ENCODE measurements at places on chromosomes 11 and 22. TPM values are rescaled to one million over a fixed set of nuclear protein-coding genes. Genes with fewer than 3 reads are reported as not detected.

GRCh38 chr11:27858866-27859265, 158.6 kb upstream of the BDNF start:
- H3K27me3 ChIP-seq, result no peaks in the 10 kb centered on the region
- no peak overlapping the region for H3K4me3 ChIP-seq

- H3K4me1 ChIP-seq, result peaks cover 2% of the 10 kb centered on the region
- no peak overlapping the region for H3K4me3 ChIP-seq
- no peaks in the 10 kb centered on the region for H3K27me3 ChIP-seq
Observed at GRCh38 chr11:129976328-129976727, 26.3 kb downstream of the PRDM10 start.

- peaks cover 20% of the 10 kb centered on the region for H3K4me1 ChIP-seq
- no peak overlapping the region for H3K27ac ChIP-seq
- DNase-seq, result no peak
- peaks cover 29% of the 10 kb centered on the region for H3K27me3 ChIP-seq
- H3K4me3 ChIP-seq, result no peak overlapping the region
Observed at GRCh38 chr11:67357831-67358670, 4.7 kb upstream of the POLD4 start.

- DNase-seq, result peak; percentile 86
- no peak overlapping the region for H3K4me3 ChIP-seq
- H3K36me3 ChIP-seq, result no peaks in the 10 kb centered on the region
- H3K27me3 ChIP-seq, result peaks cover 89% of the 10 kb centered on the region
Observed at GRCh38 chr11:12717851-12718291, 43.6 kb downstream of the TEAD1 start.

GRCh38 chr11:57277845-57278720, 41.0 kb upstream of the APLNR start:
- no peaks in the 10 kb centered on the region for H3K36me3 ChIP-seq
- H3K4me3 ChIP-seq, result no peak overlapping the region
- peak; percentile 48 for DNase-seq
- H3K4me1 ChIP-seq, result peaks cover 8% of the 10 kb centered on the region
- no peak overlapping the region for H3K27ac ChIP-seq

DNA sequence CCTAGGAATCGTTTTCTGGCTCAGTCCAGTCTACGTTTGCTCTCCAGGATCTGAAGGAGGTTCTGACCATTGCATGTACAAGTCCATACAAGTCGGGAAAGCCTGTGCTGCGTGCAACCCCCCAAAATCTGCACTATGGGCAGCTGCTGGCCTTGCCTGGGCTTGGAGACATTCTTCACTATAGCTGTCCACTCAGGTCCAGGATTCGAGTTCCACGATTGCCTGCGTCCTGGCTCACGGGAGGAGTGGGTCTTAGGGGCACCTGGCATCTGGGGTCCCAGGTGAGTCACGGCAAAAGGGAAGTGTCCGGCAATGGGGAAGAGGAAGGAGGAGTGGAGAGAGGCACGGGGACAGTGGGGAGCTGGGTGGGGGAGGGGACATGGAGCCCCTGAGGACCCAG, 563.0 kb downstream of the BRD1 start:
- H3K4me1 ChIP-seq, result no peaks in the 10 kb centered on the region
- H3K4me3 ChIP-seq, result no peak overlapping the region
- no peaks in the 10 kb centered on the region for H3K36me3 ChIP-seq
- H3K27me3 ChIP-seq, result peaks cover 12% of the 10 kb centered on the region

DNA sequence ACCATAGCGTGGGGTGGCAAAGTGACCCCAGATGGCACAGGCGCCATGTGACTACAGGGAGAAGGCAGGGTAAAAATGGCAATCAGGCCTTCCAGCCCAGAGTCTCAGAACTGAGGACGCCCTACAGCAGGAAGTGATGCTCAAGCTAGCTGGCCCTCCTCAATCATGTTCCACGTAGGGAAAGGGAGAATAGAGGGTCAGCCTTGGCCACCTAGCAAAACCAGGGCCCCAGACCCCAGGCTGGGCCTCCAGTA, 978 bp upstream of the ANKRD13D start:
- DNase-seq, result no peak
- no peaks in the 10 kb centered on the region for H3K27me3 ChIP-seq
- H3K4me1 ChIP-seq, result peaks cover 68% of the 10 kb centered on the region
- H3K36me3 ChIP-seq, result peaks cover 47% of the 10 kb centered on the region
- H3K27ac ChIP-seq, result peak overlapping the region; percentile 96
- peak overlapping the region; percentile 63 for H3K4me3 ChIP-seq

DNA sequence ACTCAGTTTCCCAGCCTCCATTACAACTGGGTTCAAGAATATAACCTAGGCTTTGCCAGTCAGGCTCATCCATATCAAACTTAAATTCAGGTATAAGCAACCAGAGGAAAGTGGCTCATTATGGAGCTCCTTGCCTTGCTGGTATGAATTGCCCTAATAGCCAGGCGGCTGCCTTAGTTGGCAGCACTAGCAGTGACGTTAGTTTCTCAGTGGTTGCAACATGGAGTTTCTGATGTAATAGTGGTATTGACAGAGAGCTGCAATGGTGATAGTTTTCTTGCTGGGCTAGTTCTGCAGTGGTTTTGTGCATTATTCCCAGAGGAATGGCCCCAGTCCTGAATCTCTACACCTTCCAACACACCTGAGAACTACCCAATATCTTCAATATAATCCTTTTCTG, 3.8 kb upstream of the TMEM123 start:
- peaks cover 2% of the 10 kb centered on the region for H3K36me3 ChIP-seq
- no peaks in the 10 kb centered on the region for H3K27me3 ChIP-seq
- no peak for DNase-seq

DNA sequence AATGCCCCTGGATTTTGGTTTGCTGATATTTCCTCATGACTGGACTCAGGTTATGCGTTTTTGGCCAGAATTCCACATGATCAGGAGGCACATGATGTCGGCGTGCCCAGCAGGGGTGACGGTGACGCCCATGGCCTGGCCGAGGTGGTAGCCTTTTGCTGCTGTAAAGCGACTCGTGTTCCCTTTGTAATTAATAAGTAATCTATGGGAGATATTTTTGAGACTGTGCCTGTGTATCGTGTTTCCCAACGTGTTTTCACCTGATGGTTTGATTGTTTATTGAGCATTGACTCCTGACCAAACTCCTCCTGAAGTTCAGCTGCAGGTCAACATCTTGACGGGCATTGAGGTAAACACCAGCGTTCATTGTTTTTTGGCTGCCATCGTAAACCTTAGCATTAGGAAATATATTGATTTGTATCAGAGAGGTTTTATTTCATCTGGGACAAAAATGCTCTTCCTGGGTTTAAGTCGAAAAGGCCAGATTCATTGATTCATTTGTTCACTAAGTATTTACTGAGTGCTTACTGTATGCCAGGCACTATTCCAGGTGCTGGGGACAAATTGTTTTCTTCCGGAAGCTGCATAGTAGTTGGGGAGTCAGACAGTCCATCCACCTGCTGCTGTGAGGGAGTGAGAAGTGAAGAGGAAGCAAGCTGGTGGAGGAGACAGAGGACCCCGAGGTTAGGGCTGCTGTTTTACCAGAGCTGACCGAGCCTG, 23.6 kb downstream of the DCPS start:
- H3K4me1 ChIP-seq, result peaks cover 24% of the 10 kb centered on the region
- no peak for DNase-seq
- H3K27ac ChIP-seq, result no peak overlapping the region
- no peaks in the 10 kb centered on the region for H3K27me3 ChIP-seq
- peaks cover 7% of the 10 kb centered on the region for H3K36me3 ChIP-seq

- peaks cover 24% of the 10 kb centered on the region for H3K4me1 ChIP-seq
- peaks cover 40% of the 10 kb centered on the region for H3K27me3 ChIP-seq
- no peak overlapping the region for H3K27ac ChIP-seq
- H3K4me3 ChIP-seq, result no peak overlapping the region
Observed at GRCh38 chr11:77136074-77136473, 8.0 kb downstream of the MYO7A start.

GRCh38 chr11:75919525-75919924, 104.5 kb downstream of the UVRAG start:
- peaks cover 2% of the 10 kb centered on the region for H3K4me1 ChIP-seq
- DNase-seq, result no peak
- H3K36me3 ChIP-seq, result peaks cover 2% of the 10 kb centered on the region
- no peak overlapping the region for H3K27ac ChIP-seq
- no peak overlapping the region for H3K4me3 ChIP-seq

GRCh38 chr11:95147364-95147905, 57.8 kb downstream of the ENDOD1 start:
- no peaks in the 10 kb centered on the region for H3K36me3 ChIP-seq
- peaks cover 11% of the 10 kb centered on the region for H3K27me3 ChIP-seq
- no peak overlapping the region for H3K4me3 ChIP-seq

- peaks cover 26% of the 10 kb centered on the region for H3K4me1 ChIP-seq
- peaks cover 1% of the 10 kb centered on the region for H3K36me3 ChIP-seq
- no peak overlapping the region for H3K4me3 ChIP-seq
- H3K27me3 ChIP-seq, result peaks cover 51% of the 10 kb centered on the region
Observed at GRCh38 chr11:65788821-65789220, 2.0 kb downstream of the OVOL1 start.

GRCh38 chr22:20783844-20784723, 10.2 kb downstream of the SERPIND1 start:
- H3K36me3 ChIP-seq, result peaks cover 1% of the 10 kb centered on the region
- no peaks in the 10 kb centered on the region for H3K27me3 ChIP-seq
- DNase-seq, result peak; percentile 72
- peaks cover 14% of the 10 kb centered on the region for H3K4me1 ChIP-seq

DNA sequence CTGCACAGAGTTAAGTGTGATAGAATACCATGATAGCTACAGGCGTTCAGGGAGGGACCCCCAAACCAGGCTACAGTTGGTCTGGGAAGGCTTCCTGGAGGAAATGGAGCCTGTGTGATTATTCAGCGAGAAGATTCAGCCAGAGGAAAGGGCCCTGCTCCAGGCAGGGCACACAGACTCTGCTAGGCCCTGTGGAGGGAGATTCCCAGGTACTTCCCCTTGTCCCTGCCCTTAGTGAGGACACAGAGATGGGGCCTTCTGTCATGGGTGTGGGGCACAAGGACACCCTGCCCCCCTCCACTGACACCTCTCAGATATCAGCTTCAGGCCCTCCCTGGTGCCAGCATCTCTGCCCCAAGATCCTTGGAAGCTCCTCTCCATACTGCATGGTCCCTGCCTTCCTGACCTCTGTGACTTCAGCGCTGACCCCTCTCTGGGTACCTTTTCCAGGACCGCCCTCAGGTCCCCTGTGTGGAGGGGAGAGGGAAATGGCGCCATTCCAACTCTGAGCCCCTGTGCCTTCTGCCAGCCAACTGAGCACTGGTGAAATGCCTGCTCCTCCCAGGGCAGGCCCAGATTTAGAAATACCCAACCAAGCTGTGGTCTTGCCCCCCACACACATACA, 12.6 kb upstream of the POU2F3 start:
- H3K4me3 ChIP-seq, result no peak overlapping the region
- no peaks in the 10 kb centered on the region for H3K36me3 ChIP-seq
- peaks cover 8% of the 10 kb centered on the region for H3K4me1 ChIP-seq

- no peak overlapping the region for H3K4me3 ChIP-seq
- no peaks in the 10 kb centered on the region for H3K4me1 ChIP-seq
- H3K36me3 ChIP-seq, result no peaks in the 10 kb centered on the region
- peaks cover 3% of the 10 kb centered on the region for H3K27me3 ChIP-seq
Observed at GRCh38 chr11:69536406-69536805, 54.9 kb downstream of the LINC01488 start.

GRCh38 chr11:69403556-69404215, 77.8 kb upstream of the LINC01488 start:
- no peaks in the 10 kb centered on the region for H3K36me3 ChIP-seq
- H3K4me1 ChIP-seq, result peaks cover 6% of the 10 kb centered on the region
- no peak overlapping the region for H3K27ac ChIP-seq
- peaks cover 24% of the 10 kb centered on the region for H3K27me3 ChIP-seq

DNA sequence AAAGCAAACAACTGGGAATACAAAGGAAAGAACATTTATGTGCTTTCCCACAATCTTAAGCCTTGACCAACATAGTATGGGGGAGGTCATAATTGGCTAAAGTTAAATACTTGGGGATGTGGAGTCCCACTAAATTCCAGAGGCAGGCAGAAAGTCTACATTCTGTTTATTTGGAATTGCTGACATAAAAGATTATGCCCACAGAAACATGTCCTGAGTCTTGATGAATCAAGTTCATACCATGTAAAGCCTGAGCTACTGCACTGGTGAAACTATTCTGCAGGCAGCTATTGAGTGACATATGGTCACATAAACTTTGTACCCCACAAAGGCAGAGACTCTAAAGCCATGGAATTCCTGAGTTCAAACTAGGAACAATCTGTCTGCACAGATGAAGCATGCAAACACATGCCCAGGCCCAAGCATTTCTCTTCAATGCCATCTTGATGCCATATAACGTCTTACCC, 69.9 kb upstream of the CHRM4 start:
- no peak overlapping the region for H3K4me3 ChIP-seq
- no peaks in the 10 kb centered on the region for H3K27me3 ChIP-seq
- H3K27ac ChIP-seq, result no peak overlapping the region

DNA sequence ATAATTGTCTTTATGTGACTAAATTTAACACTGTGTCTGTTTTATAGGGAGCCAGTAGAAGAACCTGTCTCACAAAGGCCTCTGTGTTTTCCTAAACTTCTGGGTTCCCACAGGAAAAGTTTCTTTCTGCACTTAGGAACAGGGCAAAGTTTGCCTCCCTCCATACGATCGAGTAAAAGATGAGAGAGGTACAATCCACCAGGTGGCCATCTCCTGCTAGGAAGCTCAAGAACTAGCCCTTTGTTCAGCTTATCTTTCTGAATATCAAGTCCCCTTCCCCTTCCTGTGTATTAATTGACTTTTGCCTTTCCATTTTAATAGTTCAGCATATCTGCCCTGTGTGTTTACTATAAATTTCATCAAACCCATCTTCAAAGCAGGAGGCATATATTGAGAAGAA, 18.0 kb downstream of the CSNK2A3 start:
- peaks cover 3% of the 10 kb centered on the region for H3K4me1 ChIP-seq
- no peak overlapping the region for H3K4me3 ChIP-seq
- no peaks in the 10 kb centered on the region for H3K36me3 ChIP-seq

DNA sequence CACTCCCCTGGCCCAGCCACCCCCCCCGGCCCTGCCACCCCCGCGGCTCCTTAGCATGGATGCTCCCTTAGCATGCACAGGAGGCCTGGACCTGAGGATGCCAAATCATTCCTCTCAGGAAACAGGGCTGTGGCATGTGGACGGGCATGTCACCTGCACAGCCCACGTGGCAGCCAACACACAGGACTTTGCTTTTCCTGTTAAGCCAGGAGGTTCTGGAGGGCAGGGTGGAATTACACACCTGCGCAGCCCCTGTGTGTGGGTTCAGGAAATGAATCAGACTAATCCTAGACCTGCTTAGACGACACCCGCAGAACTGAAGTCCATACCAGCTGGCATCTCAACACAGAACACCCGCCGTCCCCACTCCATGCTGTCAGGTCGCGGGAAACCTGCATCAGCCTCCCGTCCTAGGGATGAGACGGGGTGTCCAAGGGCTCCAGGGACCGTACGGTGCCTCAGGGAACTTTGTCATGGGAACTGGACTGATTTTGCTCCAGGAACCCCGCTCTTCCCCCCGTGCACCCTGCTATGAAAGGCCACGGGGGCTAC, 10.2 kb downstream of the CERK start:
- peaks cover 15% of the 10 kb centered on the region for H3K4me1 ChIP-seq
- H3K27ac ChIP-seq, result no peak overlapping the region
- H3K4me3 ChIP-seq, result no peak overlapping the region
- DNase-seq, result no peak

Gene HMOX1
- 6.0 TPM for total RNA-seq

Gene OR5M3
- total RNA-seq, result not detected

Gene CARD16
- total RNA-seq, result 92.0 TPM

Gene ROBO4
- not detected for total RNA-seq

Gene IL17REL
- 0.05 TPM for total RNA-seq

Gene DYNC2H1
- total RNA-seq, result 4.9 TPM

Gene SLC37A2
- 0.91 TPM for total RNA-seq

Gene TMPRSS4
- total RNA-seq, result 0.12 TPM

Gene ZNF214
- total RNA-seq, result not detected

All from activated CD8-positive, alpha-beta memory T cell treated with anti-CD3 and anti-CD28 coated beads, Interleukin-2, amount 10 ng/mL, durations not matched to agents 7 days and 5 days (primary cell).